Head of caudate nucleus (tissue), 42 donors: ENCODE measurements at places on chromosomes 12 and 14.

GRCh38 chr12:1297206-1297605, 297.2 kb downstream of the FBXL14 start:
- DNase-seq = no peak

DNA sequence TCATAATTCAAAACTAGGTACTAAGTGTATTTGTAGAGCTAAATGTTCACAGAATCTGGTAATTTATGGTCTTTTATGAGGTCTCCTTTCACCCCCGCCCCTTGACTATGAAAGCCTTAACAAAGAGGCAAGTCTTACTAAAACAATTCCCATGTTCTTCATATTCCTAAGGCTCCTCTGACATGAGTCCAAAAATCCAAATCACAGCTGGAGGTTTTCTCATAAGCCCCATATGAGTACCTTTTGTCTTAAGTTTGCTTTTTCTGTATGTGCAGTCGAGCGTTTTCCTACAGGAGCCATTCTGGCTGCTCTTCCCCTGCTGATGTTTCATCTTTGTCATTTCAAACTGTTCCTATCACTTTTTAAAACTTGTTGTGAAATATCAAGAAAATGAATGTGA, 55.2 kb downstream of the SIX1 start:
- DNase-seq = no peak

DNA sequence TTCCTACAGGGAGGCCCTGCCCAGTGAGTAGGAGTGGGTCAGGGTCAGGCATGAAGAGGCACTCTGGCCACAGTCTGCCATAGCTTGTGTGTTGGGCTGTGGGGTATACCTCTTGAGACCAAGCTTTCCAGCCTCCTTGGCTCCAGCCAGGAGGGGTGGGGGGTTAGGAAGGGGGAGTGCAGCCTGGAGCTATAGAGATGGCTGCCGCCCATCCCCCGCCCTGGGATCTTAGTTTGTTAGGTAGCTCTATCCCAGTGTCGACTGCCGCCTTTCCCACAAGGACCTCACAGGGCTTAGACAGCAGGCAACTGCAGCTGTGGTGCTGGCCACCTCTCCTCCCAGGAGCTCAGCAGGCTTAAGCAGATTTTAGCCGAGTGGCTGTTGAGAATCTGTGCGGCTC, 216.4 kb downstream of the PLCZ1 start:
- DNase-seq = no peak

DNA sequence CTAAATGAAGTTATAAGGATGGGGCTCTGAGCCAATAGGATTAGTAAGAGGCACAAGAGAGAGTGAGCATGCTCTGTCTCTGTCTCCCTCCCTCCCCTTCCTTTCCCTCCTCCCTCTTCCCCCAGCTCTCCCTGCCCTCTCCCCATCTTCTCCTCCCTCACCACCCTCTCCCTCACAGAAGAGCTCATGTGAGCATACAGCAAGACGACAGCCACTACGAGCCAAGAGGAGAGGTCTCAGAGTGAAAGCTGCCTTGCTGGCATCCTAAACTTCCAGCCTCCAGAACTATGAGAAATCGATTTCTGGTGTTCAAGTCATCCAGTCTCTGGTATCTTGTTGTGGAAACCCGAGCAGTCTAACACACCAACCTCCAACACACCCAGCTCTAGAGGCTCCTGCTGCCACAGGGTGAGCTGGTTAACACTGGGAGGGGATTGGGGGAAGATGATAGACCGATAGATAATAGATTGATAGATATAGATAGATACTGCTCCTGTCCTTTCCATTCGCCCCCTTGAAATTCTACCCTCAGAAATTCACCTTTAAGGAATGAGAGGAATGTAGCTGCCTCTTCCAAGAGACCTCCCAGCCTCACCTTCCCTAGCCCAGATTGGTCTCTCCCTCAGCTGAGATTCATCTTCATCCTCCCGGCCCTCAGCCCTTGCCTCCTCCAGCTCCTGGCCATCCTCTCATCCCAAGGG, 25.8 kb upstream of the ACTN1 start:
- DNase-seq = no peak

- no peak for DNase-seq
Measured at GRCh38 chr12:131833288-131833895, 5.2 kb downstream of the MMP17 start.

DNA sequence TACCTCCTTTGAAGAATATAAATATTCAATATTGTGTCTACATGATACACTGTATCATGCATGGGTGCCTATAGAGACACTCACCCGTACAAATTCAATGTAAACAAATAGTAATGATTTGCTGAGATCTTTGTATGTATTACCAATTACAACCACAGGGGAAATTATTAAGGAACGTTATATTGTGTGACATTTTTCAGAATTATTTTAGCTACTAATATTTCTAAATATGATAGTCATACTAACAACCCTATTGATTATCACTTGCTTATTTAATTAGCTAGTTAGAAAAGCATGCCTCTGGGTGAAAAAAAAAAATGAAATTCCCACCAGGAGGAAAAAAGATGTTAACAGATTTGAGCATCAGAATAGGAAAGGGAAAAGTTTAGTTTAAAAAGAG, 2.1 kb downstream of the SOX5 start:
- no peak for DNase-seq

DNA sequence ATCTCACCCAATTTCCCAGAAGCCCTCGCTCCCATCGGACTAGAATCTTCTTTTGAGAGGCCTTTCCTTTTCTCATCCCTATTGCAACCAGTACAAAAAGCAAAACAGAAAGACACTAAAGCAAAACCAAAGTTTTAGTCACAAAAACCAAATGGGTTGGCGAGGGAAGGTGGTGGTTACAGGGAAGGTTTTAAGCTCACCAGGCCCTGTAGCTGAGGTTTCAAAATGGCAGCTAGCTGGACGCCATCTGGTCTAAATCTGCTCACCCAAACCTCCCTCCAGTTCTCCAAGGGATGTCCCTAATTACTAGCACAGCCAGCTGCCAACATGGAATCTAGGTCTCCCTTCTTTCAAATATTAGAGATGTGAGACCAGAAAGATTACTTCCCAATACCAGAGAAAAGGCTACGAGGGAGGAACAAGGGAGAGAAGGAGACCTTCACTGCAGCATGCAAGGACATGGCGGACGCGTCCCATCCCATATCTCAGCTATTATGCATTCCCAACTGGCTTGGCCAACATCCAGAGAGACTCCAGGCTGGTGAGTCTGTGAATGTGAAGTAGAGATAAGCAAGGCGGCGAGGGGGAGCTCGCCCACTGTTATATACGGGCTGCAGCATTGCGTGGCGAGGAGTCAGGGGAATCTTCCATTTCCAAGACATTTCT, 70.8 kb downstream of the DPF3 start:
- DNase-seq = no peak

DNA sequence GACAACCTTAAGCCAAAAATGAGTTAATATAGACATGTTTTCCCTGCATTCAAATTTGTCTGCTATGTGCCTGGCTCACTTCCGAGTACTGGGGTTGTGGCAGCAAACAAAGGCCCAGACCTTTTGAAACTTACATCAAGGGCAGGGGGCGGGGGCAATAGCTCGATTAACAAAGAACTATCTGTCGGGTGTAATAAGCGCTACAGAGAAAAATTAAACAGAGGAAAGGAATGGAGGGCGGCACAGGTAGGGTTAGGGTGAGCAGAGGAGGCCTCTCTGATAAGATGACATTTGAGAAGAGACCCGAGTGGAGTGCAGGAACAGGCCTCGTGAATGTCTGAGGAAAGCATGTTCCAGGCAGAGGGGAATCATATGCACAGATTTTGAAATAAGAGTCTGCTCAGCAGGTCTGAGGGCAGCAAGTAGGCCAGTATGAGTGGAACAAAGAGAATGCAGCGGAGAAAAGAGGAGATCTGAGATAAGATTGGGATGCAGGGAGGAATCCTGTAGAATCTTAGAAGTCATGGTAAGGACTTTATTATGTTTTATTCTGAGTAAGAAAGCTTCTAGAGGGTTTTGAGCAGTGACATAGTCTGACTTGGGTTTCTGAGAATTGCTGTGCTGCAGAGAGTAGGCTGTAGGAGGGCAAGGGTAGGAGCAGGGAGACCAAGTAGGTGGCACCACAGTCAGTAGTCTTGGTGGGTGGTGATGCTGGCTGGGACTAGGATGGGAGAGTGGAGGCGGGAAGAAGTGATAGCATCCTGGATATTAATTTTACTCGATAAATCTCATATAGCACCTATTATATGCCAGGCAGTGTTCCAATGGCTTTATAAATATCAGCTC, 52.6 kb downstream of the BICDL1 start:
- no peak for DNase-seq

GRCh38 chr12:92363295-92364146, 217.9 kb upstream of the BTG1 start:
- DNase-seq = peak; percentile 33

DNA sequence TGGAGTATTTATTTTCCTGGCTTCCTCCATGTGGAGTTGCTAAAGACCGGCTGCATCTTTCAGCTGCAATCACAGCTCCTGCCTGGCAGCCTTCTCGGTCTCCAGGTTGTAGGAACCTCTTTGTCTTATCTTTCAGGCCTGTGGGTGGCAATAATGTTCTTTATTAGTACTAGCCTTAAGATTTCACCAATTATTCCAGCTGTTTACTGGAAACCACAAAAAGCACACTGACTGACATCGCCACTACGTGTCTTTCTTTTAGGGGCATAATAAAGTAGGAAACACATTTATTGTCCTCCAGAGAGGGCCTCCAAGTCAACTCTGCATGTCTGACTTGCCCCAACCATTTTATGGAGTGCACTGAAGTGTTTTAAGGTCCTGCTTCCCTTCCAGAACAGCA, 1116.5 kb upstream of the TMEM132C start:
- no peak for DNase-seq

- DNase-seq = no peak
Measured at GRCh38 chr12:26317942-26318575, 122.7 kb downstream of the SSPN start.

DNA sequence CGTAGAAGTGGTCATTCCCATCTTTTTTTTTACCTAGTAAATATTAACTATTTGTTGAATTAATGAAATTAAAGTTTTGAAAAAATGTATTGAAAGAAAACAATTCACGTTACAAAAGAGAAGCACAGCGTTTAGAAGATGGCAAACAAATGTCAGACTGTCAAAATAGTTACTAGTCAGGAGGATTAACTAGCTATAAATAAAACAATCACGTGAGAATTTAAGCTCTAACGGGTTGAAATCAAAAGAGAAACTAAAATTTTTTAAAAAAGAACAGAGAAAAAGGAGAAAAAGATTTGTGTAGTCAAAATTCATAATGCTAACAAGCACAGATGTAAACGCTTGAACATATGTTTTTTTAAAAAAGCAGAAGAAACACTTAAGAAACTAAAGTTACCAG, 26.4 kb downstream of the DDHD1 start:
- no peak for DNase-seq

DNA sequence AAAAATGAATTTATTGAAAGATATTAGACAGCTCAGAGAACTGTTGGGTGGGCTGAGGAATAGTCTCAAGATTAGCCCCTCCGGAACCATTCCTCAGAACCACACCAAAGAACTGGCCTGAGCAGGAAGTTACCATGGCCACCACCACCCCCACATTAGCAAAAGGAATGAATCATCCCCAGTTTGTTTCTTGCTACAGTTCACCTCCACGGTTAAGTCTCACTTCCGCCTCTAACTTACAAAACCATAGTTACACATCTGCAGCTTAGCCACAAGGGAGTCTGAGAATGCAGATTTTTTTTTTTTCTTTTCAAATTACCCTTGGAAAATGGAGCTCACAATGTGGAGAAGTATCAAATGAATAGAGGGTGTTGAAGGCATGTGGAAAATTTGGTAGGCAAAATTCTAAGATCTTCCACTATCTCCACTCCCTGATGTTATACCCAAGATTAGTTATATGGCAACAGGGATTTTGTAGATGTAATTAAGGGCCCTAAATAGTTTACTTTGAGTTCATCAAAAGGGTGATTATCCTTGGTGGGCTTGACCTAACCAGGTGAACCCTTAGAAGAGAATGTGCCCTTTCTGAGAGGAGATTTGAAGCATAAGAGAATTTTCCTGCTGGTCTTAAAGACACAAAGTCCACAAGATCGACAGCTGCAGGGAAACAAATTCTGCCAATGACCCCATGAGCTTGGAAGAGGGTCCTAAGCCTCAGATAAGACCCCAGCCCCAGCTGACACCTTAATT, 129.8 kb upstream of the KRR1 start:
- no peak for DNase-seq

- DNase-seq = no peak
Measured at GRCh38 chr14:51262868-51263267, 22.8 kb downstream of the TMX1 start.

GRCh38 chr14:92513204-92513965, at the start of gene RIN3:
Gene RIN3 (plus strand): TSS chr14:92513781. CDS start chr14:92513933, 152 bp downstream.
- DNase-seq = no peak

DNA sequence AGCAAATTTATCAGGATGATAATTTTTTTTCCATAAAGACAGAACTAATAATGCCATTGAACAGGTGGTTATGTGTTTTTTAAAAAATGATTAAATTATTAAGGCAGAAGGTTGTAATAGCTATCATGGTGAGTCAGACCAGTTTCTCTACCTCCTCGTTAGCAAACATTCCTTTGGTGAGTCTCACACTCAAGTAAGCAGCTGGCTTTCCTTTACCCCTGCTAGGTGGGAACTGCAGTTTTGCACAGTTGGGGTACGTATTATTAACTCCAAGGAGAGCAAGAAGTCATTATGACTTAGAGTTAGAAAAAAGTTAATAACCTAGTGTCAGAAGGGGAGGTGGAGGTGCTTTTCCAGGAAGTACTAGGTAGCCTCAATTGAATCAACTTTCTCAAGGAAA, 165.3 kb downstream of the SNAPC1 start:
- no peak for DNase-seq

DNA sequence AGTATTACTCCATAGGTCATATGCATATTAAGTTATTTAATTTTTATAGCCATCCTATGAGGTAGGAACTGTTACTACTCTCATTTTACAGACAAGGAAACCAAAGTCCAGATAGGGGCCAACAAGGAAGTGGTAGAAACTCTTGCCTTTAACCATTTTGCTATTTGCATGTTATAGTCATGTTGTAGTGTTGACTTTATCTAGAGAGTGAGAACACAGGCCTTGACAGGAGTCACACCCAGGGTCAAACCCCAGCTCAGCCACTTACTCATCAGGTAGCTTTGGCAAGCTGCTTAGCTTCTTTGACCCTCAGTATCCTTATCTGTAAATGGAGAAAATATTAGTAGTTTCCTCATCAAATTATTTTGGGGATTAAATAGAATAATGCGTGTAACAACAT, 156.2 kb downstream of the CAND1 start:
- no peak for DNase-seq

GRCh38 chr12:79373896-79374499, 316.8 kb downstream of the PAWR start:
- DNase-seq = peak; percentile 59

DNA sequence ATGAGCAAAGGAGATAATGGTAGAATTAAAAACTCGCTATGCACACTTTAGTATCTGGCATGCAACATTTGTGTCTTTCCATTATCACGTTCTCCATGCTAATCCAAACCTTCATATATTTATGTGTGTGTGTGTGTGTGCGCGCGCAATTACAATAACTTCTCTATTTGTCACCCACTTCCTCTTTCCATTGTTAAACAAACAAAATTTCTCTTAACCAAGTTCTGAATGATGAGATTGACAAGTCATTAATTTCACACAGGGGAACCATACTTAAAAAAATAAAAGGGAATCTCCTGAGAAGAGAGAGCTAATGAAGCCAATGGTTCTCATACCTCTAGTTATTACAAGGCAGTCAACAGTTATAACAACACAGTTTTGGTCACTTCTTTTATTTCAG, 575.9 kb upstream of the MDGA2 start:
- DNase-seq = no peak
